Lung microvascular endothelial cell (primary cell): ENCODE measurements at places on chromosomes 12 and 14. TPM values are rescaled to one million over a fixed set of nuclear protein-coding genes. Genes with fewer than 3 reads are reported as not detected.

GPR162 gene
- total RNA-seq = 0.20 and 0.87 TPM in 2 replicates

CYP27B1 gene
- under 0.01 TPM in 2 replicates for total RNA-seq

GRCh38 chr12:32402170-32402569, 2.8 kb downstream of the FGD4 start:
- DNase-seq = no peak

NPFF gene
- total RNA-seq = not detected in 2 replicates

- DNase-seq = peak; percentile 54
Observed at GRCh38 chr12:2052826-2053678, at the start of gene CACNA1C. Gene CACNA1C (plus strand): TSS chr12:2052987. CDS start chr12:2053563, 576 bp downstream.

REP15 gene
- 3.5 and 13.5 TPM in 2 replicates for total RNA-seq

GRCh38 chr14:65082930-65083329, 19.4 kb downstream of the MAX start:
- DNase-seq = no peak

- DNase-seq = no peak
Observed at GRCh38 chr12:131831635-131832041, 3.4 kb downstream of the MMP17 start.

DNA sequence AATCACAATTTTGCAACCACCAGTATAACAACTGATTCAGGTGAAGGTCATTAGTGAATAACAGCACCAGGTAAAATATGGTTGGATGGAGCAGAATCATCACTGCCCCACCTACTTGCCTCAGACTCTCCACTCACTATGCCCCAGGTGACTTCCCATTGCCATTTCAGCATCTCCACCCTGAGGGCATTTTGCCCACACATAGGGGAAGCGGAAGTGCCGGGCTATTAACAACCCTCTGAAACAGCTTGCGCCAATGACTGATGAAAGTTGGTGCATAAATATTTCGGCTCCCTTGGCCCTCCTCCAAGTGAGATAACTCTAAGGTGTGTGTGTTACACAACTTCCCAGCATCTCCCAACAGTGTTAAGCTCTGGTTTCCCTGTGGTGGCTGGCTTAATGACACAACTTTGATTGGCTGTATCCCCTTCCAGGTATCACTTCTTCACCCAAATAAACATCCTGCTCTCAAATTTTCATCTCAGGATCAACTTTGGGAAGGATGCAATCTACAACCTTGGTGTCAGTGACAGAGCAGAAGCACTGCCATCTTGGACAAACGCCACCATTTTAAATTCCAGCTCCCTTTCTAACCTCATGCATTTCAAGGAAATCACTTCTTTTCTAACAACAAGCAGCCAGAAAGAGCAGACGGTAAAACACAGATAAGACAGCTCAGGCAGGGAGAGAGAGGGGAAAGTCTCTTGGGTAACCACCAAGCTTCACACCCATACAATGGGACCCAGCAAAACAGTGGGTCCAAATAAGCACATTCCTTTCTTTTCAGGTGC, 73.6 kb upstream of the PPP2R5C start:
- no peak for DNase-seq

SLC39A5 gene
- not detected in 2 replicates for total RNA-seq

GRCh38 chr12:52798671-52799504, 3.0 kb upstream of the KRT3 start:
- DNase-seq = no peak

DNA sequence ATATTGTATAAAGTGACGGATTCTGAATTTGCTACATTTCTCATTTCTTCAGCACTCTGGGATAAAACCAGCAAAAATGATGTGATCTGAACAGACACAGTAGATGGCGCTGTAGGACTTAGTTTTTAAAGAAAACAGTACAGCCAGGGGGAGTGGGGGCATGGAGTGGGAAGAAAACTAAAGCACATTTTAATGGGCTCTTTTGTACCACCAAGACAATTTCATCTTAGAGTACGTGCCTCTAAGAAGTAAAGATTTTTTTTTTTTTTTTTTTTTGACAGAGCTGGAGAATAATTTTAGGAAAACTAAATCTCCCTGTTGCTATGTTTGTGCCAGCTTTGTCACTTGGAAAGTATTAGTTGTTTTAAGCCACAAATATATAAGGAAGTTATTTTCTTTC, 124.4 kb downstream of the RAD51B start:
- DNase-seq = peak; percentile 87

DNA sequence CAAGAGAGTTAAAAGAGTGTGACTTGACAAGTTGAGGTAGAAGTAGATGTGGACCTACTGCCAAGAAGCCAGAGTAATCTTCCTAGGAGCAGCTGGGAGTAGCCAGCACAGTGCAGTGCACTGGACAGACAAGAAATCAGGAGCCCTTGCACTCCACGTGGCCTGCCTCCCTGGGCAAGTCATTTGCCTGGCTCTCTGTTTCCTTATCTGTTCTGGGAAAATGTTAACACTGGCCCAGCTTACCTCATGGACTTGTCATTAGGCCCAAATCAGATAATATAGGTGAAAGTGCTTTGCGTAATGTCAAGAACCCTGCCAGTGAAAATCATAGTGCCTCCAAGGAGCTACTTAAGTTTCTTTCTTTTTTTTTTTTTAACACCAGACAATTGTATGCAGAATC, 19.2 kb downstream of the SLC7A8 start:
- DNase-seq = no peak

DNA sequence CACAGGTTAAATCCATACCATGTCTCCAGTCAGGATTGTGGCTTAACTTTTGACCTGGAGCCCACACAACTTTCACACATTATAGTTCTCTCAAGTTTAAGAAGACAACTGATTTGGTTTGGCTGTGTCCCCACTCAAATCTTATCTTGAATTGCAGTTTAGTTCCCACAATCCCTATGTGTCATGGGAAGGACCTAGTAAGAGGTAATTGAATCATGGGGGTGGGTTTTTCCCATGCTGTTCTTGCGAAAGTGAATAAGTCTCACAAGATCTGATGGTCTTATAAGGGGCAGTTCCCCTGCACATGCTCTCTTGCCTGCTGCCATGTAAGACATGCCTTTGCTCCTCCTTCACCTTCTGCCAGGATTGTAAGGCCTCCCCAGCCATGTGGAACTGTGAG, 38.2 kb upstream of the PARP11 start:
- no peak for DNase-seq

DNA sequence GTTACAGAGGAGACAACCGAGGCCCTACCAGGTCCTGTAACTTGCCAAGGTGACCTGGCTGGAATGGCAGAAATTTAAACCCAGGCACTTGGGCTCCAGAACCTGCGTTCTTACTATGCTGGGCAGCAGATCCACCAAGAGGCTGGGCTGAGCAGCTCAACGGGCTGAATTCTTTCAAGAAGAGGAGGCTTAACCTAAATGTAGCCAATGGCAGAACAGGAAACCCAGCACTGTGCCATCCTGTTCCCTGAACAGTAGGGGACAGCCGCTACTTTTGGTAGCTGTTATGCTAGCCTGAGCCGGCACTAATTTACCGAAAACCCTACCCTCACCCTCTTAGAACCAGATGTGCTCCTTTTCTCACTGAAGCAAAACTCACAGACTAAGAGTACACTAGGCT, 86.1 kb downstream of the ACTN1 start:
- no peak for DNase-seq

DNA sequence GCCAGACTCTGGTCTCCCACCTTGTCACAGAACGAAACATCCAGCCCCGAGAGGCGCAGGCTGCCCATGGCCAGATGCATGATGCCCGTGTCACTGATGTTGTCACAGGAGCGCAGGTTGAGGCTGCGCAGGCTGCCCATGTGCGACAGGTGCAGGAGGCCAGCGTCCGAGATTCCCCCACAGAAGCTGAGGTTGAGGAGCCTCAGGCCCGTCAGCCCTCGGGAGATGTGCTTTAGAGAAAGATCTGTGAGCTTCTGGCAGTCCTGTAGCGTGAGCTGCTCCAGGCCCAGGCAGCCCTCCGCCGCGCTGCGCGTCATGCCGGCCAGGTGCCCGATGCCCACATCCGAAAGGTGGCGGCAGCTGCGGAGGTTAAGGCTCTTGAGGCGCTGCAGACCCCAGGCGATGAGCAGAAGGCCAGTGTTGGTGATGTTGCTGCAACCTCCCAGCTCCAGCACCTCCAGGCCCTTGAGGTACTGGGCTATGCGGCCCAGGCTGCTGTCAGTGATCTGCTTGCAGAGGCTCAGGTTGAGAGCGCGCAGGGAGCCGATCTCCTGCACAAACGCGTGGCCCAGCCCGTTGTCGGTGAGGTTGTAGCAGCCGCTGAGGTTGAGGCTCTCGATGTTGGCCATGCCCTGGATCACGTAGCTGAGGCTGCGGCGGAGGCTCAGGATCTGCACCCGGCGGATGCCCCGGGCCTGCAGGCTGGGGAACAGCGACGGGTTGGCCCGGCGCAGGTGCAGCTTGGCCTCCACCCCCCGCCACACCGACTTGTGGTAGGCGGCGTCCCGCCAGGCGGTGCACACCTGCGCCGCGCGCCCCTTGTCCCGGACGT, 991 bp downstream of the FBXL14 start:
- peak; percentile 53 for DNase-seq

- DNase-seq = peak; percentile 33
Observed at GRCh38 chr12:83015390-83016217, 328.9 kb downstream of the TMTC2 start.

GRCh38 chr14:90499121-90499520, 102.3 kb downstream of the CALM1 start:
- DNase-seq = no peak

DNA sequence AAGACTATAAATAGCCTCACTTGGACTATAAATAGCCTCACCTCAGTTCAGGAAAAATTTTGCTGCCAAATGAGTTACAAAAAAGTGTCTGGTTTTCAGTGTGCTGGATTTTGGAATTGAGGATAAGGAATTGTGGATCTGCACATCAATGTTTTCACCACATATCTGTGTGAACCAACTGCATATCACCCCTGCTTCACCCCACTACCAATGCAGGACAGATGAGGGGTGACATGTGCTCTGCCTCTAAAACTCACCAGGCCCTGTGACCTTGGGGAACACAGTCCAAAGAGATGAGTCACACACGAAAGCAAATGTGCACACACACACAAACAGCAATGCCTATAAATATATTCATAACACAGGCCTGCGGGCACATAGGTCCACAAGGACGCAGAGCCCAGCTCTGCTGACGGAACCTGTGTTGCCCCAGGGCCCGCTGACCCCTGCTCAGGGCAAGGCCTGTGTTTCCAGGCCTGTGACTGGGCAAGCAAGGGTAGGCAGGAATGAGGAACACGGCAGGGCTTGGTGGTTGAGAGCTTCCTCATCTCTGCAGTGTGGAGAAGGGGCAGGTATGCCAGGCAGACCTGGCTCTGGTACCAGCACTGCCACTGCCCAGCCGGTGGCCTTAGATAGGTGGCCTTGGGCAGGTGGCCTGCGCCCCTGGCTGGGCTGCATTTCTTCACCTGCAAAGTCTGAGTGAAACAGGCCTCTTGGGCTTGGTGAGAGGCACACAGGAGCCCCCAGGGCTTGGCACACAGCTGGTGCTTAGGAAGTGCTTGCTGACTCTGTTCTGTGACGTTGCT, 82.4 kb downstream of the ARL6IP4 start:
- peak; percentile 39 for DNase-seq

GRCh38 chr14:61654026-61654425, 41.3 kb upstream of the HIF1A start:
- DNase-seq = no peak

- DNase-seq = peak; percentile 77
Observed at GRCh38 chr12:89230376-89231315, 121.7 kb downstream of the DUSP6 start.

GRCh38 chr14:54709444-54709843, 142.5 kb downstream of the SAMD4A start:
- DNase-seq = no peak

DNA sequence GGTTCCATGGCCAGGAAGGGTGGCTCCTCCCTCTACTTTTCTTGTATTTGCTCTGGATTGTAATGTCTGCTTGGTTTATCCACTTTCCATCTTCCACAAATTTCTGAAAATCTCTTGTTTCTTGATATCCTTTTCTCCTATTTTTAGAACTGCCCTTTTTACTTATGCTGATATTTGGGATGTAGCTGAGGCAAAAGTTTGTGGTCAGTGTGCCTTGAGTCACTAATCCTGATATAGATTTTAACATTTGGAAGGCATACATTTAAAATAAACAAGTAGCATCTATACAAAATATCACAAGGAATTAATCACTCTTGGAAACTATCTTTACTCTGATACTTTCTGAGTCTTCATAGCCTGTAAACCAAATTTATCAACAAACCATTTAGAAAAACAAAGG, 11.0 kb downstream of the GRIP1 start:
- no peak for DNase-seq

GRCh38 chr14:70192915-70193314, 4.2 kb upstream of the SLC8A3 start:
- no peak for DNase-seq

DNA sequence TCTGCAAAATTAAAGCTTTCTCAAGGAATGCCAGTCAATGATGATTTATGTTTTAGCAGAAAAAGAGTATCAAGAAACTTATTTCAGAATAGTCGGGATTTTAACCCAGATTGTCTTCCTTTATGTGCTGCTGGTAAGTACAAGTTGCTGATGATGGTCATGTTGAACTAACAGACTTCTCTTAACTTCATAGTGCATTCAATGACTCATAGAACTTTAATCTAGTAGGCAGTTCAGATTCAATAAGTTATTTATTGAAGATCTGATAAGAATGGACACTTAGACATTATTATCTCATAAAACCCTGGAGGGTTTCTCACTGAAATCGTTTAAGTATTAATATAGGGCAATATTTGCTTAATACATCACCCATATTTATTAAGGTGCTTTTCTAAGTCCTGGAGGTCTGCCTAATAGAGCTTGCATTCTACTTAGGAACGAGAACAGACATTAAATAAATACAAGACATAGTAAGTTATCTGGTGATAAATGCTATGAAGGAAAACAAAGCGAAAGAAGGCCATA, 33.8 kb downstream of the TOGARAM1 start:
- no peak for DNase-seq

SERPINA12 gene
- total RNA-seq = not detected in 2 replicates

GRCh38 chr14:99452968-99453367, 27.7 kb downstream of the SETD3 start:
- DNase-seq = no peak

IFI27L1 gene
- total RNA-seq = 8.3 and 14.2 TPM in 2 replicates

TAS2R13 gene
- total RNA-seq = 0.20 and 0.44 TPM in 2 replicates

- DNase-seq = peak; percentile 32
Observed at GRCh38 chr14:104224506-104225277, 86.3 kb downstream of the KIF26A start.

DNA sequence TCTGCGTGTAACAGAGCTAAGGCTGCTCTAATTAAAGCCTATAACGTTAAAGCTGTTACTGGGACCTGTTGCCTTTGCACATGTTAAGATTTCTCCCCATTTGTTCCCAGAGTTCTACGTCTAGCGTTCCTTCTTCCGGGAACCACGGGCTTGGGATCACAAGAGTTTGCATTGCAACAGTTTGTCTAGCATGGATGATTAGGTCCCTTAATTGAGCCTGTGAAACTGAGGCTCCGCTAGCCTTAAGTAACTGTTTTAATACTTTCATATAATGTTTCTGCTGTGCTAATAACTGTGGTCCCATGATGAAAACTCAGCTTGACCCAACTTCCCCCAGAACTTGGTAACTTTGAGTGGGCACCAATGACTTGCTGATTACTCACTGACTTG, 16.7 kb upstream of the LYZ start:
- no peak for DNase-seq
